ENCODE measurements at places on chromosomes 1 and 21.
A peak's percentile ranks its signal among the peaks of the same experiment; 100 is the strongest.

GRCh38 chr1:156122086-156122485 lies 7.6 kb downstream of the LMNA start:
- DNase-seq = no peak

DNA sequence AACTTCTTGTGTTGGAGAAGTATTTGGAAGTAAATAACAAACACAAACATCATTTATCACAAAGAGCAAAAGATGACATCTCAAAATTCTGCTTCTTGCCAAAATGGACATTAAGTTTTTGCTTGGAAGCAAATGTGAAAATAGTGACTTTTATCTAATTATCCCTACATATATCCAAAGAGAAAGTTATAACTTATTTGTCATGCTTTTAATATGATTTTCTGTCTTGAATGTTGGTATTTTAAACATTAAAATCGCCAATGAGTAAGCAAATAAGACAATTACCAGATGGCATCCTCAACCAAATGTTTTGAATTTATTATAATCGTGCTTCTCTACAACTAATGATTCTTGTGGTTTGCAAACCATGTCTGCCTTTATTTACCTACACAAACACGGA lies 594.3 kb downstream of the KIF26B start:
- no peak for DNase-seq

- peak; percentile 32 for DNase-seq
These were observed 362.2 kb downstream of the SRGAP2C start for GRCh38 chr1:121546830-121547591.

DNA sequence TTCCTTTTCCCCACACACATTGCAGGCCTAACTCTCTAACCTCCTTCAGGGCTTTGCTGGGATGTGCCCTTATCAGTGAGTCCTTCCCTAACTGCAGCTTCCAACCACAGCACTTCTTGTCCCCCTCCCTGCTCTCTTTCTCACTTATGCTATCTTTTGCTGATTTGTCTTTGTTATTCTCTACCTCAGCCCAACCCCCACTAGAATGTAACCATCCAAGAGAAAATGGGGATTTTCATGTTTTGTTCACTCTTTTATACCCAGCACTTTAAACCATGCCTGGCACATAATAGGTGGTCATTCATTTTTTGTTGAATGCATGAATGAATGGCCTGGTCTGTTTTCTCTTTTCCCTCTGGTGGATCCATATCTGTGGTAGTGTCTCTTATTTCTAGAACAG lies 243.5 kb downstream of the KAZN start:
- no peak for DNase-seq

DNA sequence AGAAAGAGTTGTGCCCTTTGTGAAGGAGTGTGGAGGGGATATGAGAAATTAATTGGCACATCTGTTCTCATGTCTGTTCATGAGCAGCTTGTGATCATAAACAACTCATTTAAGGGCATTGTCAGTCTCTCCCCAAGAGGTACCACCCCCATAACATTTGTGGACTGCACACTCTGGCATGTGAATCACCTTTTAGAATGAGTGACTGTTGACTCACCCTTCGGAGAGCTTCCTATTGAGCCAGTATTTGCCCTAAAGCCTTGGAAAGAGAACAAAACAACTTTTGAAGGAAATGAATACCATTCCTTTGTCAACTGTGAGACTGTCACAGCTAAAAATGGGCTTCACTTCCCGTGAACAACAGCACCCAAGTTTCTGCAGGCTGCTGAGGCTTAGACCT lies 27.5 kb upstream of the MYSM1 start:
- peak; percentile 90 for DNase-seq

DNA sequence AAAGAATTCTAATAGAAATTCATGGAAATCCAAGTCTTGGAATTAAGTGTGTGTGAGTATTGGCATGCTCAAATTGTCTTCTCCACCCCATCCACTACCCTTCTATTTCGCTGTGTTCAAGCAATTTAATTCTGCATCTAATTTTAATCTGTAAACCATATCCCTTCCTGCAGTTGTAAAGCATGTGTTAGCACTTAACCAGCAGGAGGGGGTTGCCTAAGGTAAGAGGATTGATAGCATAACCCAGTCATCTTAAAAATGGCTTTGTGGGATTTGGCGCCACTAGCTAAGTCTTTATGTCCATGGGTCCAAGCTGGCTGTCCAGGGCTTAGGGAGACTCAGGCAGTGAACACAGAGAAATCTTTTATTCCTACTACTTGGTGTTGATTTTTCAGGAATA lies 210.3 kb downstream of the PTPRC start:
- DNase-seq = no peak

- DNase-seq = peak; percentile 64
These were observed 166.5 kb upstream of the COA6 start for GRCh38 chr1:234206651-234207284.

- DNase-seq = peak; percentile 51
These were observed at the start of gene TEKT2 for GRCh38 chr1:36083635-36084496. TEKT2 (plus strand) TSS chr1:36084094; CDS start chr1:36084922, 828 bp downstream.

- peak; percentile 42 for DNase-seq
These were observed 867.3 kb downstream of the PLA2G4A start for GRCh38 chr1:187696073-187696472.

GRCh38 chr1:206774093-206774492 lies 1.8 kb upstream of the IL10 start:
- DNase-seq = no peak

DNA sequence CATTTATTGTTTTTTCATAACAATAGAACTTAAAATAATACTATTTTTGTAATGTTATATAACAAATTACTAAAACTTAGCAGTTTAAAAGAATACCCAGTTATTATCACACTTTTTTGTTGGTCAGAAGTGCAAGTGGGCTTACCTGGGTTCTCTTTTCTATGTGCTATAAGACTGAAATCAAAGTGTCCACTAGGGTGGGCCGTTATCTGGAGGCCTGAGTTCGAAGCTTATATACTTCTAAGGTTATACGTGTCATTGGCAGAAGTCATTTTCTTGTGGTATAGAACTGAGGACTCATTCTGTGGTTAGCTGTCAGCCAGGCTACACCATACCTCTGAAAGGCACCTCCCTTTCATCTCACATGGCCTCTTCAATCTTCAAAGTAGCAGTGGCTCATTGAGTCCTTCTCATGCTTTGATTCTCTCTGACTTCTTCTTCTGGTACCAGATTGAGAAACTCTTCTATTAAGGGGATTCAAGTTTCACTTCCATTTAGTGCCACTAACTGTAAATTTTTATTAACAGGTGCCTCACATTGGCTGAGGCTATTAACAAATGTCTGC lies 414.3 kb downstream of the AMY1C start:
- no peak for DNase-seq

- DNase-seq = no peak
These were observed 15.0 kb upstream of the SARS1 start for GRCh38 chr1:109198745-109199144.
